ENCODE measurements at places on chromosomes 1 and 21.
A peak's percentile ranks its signal among the peaks of the same experiment; 100 is the strongest.

DNA sequence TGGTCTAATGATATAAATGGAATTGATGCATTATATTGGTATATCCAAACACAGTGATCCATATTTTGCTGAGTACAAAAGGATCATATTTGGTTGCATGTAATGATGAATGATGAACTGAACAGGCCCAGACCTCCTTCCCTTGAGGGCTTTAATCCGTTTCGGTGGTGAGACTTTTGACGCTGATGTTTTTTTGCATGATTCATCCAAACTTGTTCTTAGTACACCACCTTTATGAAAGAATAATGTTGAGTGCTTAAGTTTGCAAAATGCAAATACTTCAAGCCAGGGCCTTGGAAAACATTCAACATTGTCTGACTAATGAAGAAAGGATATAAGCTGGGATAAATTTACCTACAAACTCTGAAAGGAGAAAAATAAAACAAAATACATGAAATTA is 19.2 kb downstream of the HOOK1 start:
- DNase-seq, result no peak

- no peak for DNase-seq
Measured at GRCh38 chr21:45644041-45644906, 749 bp downstream of the PCBP3 start.

GRCh38 chr1:200837931-200838571 is 34.7 kb upstream of the GPR25 start:
- no peak for DNase-seq

GRCh38 chr1:175757381-175758015 is 14.1 kb upstream of the TNR start:
- peak; percentile 22 for DNase-seq

DNA sequence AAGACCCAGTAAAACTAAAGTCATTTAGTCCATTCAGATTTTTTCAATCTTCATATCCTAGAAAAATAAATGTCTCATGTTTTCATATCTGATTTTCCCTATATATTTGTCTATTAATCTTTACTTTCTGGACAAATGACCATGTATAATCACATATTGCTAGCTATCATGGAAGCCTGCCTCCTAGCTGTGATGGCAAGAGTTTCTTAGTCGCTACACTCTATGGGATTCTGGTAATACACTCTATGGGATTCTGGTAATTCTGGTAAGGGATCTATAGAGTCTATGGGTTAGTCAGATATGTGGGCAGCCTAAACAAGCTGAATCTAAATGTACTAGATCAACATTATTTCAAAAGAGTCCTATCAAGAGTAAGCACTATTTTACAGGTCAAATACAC is 198.7 kb upstream of the LHX8 start:
- DNase-seq, result no peak

DNA sequence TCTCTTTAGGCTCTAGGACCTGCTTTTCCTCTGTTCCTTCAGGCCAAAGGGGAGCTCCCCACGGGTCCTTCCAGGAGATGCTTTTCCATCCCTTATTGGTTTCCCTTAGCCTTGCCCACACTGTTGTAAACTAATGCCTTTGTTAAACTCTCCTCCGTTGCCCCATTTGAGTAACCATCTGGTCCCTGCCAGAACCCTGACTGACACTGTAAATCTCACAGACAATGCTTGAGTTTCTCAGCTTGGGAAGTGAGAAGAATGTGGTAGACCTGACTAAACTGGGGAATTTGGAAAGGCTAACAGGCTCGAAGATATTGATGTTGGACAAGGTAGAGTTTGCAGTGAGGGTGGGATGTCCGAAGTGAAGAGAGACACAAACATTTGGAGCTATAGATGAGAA is 11.4 kb downstream of the AKNAD1 start:
- no peak for DNase-seq

DNA sequence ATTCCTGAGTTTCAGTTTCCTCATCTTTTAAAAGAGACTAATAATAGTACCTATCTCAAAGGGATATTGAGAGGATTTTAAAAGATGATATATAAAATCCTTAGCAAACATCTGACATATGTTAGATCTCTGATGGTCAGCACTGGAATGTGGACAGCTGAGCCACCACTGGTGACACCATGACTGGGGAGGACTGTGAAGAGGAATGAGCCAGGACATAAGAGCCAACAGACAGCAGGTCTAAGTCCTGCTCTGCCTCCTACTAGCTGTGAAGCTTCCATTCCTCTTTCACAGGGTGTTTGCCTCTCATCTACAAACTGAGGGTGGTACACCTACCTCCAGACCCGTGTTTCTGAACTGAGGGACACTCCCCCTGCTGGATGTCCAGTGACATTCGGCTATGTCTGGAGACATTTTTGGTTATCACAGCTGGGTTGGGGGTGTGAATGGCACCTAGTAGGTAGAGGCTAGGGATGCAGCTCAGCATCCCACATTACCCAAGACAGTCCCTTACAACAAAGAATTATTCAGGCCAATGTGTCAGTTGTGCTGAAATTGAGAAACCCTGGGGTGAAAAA is 109.1 kb upstream of the OLIG2 start:
- no peak for DNase-seq

DNA sequence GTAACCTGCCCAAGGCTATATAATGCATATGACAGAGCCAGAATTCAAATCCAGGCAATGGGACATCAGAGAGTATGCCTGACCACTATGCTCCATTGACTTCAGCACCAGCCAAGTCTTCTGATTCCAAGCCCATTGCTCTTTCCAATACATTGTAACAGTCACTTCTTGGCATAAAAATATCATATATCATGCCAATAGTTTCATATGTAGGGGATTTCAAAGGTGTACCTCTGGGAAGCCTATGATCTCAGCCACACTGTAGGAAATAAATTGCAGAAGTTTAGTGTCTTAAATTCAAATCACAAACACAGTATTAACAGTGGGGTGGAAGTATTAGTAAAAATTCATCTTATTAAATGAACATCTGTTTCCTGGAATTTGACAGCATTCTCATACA is 30.0 kb upstream of the ROR1 start:
- DNase-seq, result no peak

DNA sequence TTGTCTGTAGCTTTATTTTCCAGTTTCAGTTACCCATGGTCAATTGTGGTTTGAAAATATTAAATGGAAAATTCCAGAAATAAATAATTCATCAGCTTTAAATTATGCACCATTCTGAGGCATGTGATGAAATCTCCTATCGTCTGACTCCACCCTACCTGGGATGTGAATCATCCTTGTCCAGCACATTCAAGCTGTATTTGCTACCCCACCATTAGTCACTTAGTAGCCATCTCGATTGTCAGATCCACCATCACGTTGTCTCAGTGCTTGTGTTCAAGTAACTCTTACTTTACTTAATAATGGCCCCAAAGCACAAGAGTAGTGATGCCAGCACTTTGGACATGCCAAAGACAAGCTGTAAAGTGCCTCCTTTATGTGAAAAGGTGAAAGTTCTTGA is 4.0 kb downstream of the STPG1 start:
- DNase-seq, result no peak

DNA sequence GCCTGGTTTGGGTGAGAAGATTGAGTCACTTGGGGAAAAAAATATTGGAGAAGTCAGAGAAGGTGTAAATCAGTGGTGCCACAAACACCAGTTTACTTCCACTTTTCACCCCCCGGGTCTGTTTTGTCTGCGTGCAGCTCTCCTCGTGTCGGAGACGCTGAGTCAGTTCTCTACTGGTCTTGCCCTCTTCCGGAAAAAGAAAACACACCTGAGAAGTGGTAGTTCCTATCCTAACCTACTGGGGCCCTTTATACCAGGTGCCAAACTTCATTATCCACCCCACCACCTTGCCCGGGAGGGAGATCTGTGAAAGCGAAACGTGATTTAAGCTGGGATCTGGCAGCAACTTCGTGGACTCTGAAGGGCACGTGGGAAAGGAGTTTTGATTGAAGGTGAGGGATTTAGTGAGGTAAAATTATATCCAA is 855 bp upstream of the IVNS1ABP start:
- DNase-seq, result peak; percentile 49

GRCh38 chr1:231667896-231668506 is 41.4 kb downstream of the DISC1 start:
- no peak for DNase-seq
